ENCODE measurements at places on chromosomes 13 and 19.

DNA sequence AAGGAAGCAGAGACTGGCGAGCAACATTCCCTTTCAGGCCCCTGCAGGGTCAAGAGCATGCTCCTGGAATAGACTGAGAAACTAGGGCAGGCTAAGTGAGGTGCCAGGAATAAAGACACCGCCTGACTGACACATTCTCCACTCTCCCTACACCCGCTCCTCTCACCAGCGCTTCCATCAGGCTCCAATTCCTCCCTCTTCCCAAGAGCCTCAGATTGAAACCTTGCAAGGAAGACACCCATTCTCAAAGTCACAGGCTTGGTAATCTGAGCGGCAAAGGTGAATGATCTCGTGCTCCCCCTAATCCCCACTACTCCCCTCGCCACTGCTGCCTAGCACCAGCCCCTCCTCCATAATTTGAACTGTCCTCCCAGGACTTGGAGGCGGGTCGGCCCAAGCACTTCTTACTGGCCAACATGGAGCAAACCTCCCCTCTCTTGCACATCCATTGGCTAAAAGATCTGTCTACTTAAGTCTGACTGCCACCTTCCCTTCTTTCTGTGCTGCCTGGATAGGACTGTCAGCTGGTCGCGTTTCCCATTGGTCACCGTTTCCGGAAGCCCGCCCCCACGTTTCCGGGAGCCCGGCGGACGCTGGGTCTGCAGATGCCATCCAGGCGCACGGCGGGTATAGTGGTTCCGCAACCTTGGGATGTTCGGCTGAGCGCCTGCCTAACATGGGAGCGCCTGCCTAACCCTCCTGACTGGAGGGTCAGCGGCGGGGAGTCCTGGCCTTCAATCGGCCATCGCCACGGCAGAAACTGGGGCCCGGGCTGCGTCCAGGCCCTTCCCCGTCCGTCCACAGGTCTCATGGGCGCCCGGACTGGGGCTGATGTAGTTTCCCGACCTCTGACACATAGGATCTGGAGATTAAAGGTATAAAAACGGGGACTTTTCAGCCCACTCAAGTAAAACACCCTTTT, 33.6 kb downstream of the ZNF383 start:
- DNase-seq = peak; percentile 67

DNA sequence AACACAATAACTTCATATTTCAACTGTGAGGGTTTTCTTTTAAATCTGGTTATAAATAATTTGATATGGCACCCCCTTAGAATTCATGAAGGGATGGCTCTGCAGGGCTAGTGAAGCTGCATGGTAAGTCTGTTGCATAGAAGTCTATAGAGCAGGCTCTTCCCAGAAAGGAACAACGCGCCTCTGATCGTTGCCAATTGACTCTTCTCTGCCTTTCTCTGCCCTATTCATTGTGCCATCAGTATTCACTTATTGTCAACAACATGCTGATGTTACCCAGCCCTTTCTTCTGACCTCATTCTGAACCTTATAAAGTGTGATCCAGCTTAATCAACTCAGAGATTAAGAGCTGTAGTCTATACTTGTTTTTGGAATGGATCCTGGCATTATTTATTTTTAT, 16.3 kb upstream of the DCT start:
- no peak for DNase-seq

DNA sequence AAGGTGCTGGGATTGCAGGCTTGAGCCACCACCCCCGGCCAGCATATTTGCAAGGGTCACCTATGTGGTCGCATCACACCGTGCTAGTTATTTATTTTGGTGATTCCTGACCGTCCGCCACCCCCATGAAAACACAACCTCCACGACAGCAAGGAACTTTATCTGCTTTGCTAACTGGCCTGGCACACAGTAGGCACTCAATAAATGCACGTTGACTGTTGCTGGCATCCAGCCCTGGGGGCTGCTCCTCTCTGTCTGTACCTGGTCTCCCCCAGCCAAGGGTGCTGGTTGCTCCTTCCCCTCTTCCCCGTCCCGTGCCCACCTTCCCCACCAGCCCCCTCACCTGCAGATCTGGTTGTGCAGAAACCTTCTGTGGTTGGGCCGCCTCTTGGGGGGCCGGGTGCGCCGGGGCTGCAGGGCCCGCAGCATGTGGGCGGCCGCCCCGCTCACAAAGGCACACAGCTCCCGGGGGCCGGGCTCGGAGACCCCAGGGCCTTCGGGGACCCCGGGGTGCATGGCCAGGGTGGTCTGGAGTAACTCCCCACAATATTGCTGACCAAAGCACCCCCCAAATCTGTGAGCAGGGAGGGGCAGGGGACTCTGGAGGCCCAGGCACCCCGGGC, 401 bp downstream of the C19orf85 start:
- no peak for DNase-seq

DNA sequence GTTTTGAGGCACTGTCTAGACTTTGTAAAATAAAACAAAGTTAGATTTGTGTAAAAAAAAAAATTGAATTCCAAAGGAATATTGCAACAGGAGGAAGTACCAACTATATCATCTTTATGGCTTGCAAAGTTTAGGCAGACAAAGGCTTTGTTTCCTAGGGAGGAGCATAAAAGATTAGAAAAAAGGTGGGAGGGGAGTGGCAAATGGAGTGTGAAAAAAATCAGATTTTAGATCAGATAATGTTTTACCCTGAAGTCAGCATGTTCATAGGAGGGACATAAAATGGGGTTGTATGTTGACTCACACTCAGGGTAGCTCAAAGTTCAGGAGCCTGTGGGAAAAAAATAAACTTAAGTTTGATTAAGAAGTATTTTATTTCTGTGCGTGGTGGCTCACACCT, 3.7 kb downstream of the ZNF85 start:
- DNase-seq = no peak

DNA sequence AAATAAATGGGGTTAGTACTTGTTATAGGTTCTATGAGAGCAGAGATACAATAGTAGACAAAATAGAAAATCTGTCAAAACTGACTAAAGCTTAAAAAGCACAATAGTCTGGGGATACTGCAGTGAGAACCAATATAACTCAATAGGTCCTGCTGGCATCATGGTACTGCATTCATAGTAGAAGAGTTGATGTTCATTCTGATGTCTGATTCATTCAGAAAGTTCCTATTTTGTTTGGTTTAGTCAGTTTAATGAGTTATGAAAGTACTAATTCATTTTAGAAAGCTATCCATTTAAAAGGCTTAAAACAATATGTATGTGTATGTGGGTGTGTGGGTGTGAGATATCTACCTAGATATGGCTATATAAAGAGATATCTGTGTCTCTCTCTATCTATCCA, 152.8 kb downstream of the LHFPL6 start:
- DNase-seq = no peak

DNA sequence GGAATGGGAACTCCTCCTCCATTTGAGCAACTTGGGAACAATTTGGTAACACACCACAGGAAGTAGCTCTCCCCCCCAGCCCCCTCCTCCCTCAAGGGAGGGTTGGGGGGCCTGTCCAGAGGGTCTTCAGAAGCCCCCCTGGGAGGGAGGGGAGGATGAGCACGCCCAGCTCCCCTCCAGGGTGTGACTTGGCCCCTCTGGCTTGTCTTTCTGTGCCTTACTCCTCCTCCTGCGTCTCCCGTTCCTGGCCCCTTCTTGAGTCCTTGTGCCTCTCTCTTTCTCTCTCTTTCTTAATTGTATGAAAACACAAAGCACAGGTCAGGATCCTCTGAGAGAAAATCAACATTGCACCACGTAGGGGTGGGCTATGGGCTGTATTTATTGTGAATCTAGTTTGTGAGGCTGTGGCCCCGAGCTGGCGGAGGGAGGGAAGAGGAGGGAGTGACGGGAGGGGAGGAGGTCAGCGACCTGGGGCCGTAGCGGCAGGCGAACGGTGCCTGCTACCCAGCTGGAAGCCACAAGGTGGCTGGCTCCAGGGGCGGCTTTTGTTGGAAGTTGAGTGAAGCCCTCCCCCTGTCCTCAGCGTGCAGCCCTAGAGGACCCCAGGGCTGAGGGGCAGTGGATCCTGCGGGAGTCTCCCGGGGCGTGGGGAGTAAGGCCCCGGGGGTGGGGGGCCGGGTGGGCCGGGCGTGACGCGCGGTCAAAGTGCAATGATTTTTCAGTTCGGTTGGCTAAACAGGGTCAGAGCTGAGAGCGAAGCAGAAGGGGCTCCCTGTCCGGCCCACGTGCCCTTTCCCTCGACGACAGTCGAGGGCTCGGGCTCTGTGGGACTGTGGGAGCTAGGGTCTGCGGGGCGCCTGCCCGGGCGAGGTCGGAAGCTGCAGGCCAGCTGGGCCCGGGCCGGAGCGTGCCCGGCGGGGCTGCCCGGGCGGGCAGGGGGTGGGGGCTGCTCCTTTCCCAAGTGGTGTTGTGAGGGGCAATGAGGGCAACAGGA, 6.4 kb downstream of the LYL1 start:
- no peak for DNase-seq

DNA sequence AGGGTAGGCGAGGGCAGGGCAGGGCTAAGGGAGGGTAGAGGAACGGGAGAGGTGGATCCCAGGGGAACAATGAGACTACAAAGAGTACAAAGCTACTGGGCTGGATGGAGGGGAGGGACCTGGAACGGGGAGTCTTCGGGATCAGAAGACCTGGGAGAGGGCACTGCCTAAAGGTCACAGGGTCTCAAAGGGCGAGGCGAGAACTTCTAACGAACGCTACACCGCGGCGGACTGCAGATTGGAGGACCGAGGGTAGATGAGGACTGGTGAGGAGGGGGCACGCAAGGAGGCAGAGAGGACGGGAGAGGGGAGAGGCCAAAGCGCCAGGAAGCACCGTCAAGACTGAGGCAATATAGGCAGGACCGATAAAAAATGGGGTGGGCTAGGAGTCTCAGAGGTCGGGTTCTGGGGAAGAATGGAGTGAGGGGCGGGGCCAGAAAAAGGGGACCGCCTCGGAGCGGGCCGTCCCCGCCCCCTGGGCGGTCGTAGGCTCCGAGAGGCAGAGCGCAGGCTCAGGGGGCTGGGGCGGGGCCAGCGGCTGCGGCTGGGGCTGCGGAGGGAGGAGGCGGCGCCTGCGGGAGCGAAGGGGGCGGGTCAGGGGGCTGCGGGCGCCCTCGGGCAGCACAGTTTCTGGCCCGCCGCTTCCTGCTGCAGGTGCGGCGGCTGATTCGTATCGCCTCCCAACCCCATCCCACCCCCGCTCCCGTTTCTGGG, 1.3 kb upstream of the KCNC3 start:
- peak; percentile 88 for DNase-seq

- DNase-seq = no peak
Observed at GRCh38 chr19:34350161-34350561, 14.8 kb upstream of the GPI start.

- peak; percentile 41 for DNase-seq
Observed at GRCh38 chr19:45187421-45188100, 9.0 kb downstream of the BLOC1S3 start.

GRCh38 chr13:43408274-43408673, 378.5 kb downstream of the ENOX1 start:
- no peak for DNase-seq

DNA sequence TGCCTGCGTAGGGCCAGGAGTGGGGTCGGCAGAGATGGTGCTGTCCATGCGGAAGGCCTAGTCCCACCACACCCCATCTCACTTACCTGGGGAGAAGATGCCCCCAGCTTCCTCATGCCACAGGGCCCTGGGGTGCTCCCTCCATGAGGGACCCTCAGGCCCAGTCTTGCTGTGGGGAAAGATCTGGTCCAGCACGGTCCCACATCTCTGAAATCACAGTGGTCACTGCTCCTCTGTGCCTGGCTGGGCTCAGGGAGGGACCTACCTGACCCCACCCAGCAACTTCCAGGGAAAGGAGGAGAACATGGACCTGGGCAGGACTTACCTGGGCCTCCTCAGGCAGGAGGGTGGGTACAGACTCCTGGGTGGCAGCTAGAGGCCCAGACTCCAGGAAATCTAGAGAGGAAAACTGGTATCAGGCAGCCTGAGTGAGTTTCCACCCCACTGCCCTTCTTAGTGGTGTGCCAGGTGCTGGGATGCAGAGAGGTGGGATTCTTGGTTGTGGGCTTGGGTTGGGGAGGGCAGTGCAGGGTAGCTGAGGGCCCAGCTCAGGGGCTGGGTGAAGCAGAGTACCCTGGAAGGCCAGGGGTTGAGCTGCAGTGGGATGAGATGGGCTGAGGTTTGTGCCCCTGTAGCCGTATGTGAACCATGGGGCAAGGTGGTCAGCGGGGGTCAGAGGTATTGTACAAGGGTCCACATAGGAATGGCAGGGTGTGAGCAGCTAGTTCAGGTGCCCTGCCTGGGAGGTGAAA, 3.8 kb downstream of the MZF1 start:
- no peak for DNase-seq

DNA sequence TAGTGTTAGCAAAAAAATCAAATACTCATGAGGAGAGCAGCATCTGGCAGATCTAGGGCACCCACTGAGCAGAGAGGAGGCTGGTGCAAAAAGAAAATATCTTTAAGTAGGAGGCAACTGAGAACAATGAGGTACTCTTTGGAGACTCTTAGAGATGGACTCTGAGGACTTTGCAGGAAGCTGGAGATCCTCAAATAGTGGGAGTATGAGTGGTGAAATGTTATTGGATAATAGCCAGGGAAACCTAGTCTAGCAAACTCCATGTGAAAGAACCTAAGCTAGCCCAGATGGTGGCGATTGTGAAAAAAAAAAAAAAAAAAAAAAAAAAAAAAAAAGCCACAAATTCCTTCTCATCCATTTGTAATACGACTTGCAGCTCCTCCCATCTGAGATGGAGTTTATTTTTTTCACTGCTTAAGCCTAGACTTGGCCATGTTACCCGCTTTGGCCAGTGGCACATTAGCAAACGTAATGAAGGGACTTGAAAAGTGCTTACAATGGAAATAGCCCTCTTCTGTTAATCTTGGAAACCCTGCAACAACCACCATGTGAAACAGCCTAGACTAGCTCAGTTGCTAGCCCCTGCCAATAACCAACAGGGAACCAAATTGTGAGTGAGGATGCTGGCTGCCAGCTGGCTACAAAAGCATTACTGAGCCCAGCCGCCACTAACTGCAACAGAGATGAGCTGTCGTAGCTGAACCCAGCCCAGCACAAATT, 476.2 kb downstream of the KLF12 start:
- DNase-seq = no peak

GRCh38 chr13:66532146-66532545, 698.0 kb downstream of the PCDH9 start:
- no peak for DNase-seq

DNA sequence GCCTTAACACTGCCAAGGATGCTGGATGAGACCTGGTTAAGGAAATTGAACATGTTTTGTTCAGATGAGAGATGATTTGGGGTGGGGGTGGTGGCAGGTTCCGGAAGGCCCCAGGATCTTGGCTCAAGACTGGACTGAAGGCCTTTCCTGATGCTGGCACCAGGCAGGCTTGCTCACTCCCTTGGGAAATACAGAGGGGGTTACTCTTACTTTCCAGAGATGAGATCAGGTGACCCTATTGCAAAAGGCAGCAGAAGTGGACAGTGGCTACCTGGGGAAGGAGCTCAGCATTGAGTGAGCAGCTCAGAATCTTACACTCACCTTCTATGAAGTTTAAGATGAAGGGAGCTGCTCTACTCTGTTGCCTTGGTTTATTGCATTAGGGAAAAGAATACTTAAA, 10.8 kb downstream of the GATAD2A start:
- no peak for DNase-seq

- no peak for DNase-seq
Observed at GRCh38 chr13:98780451-98780850, 28.0 kb upstream of the SLC15A1 start.

DNA sequence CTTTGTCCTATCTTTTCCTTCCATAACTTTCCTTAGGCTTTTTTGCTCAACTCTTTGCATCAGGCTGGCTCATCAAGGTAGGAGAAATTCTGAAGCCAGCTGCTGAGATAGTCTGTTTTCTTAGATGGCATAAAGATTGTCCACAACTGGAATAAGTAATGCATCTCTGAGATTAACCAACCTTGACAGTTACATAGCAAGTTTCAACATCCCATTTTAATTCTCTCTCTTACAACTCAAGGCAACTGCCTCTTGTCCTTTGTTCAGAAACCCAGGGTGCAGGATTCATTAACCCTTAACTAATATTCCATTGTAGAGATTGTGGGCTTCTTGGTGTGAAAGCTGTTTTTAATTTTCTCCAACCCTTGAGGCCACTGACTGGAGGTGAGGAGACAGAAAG, 239.2 kb downstream of the LACC1 start:
- DNase-seq = no peak

Measured in NCI-H774 (cell line).